ENCODE measurements at places on chromosomes 2 and 18.

GRCh38 chr18:42534313-42534712 lies 579.3 kb downstream of the PIK3C3 start:
- no peak for DNase-seq

GRCh38 chr2:216559625-216560156 lies 61.0 kb downstream of the RPL37A start:
- no peak for DNase-seq

DNA sequence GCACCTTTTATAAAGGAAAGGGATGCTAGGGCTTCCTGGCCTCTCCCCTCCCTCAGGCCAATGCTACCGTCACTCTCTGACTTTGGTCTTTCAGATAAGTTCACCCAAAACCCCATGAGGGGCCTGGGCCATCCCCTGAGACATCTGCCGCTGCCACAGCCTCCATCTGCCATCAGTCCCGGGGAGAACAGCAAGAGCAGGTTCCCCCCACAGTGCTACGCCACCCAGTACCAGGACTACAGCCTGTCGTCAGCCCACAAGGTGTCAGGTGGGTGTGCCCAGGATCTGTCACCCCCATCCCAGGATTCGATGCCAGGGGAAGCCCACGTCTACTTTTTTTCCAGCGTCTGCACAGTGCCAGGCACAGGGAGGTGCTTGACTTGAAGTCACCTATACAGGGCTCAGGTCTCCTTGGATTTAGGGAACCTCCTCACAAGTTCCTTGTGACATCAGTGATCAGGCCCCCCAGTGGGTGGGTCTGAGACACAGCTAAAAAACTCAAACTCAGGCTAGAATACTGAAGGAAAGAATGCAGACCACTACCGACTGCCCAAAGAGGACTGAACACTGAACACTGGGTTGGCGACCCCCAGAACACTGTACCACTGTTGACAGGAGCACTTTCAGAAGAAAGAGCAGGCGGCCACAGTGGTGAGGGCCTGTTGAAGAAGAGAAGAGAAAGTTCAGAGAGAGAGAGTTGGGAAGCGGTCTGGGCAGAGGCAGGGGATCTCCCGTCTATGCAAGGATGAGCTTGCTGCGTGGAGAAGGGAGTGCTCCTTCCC lies 85.3 kb downstream of the EPAS1 start:
- no peak for DNase-seq

DNA sequence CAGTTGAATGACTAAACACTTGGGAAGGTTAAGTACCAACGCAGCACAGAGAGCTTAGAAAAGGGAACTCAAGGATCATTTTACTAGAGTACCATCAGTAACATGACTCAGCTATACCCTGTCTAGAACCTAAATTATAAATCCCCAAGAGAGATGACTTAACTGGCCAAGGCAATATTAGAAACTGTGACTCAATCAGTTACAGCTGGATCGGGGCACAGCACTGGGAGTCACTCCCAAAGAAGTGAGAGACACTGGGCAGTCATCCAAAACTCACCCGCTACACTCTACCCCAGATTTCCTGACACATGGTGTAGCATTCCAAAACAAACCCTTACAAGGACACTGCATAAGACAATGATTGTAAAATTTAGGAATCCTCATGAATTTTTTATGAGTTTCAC lies 17.7 kb downstream of the IWS1 start:
- peak; percentile 41 for DNase-seq

GRCh38 chr2:64685430-64685829 lies 31.7 kb upstream of the SERTAD2 start:
- DNase-seq, result no peak

- DNase-seq, result no peak
Observed at GRCh38 chr2:236939721-236940231, 145.9 kb upstream of the COPS8 start.

- DNase-seq, result no peak
Observed at GRCh38 chr2:7020059-7020458, 102.8 kb downstream of the RNF144A start.

DNA sequence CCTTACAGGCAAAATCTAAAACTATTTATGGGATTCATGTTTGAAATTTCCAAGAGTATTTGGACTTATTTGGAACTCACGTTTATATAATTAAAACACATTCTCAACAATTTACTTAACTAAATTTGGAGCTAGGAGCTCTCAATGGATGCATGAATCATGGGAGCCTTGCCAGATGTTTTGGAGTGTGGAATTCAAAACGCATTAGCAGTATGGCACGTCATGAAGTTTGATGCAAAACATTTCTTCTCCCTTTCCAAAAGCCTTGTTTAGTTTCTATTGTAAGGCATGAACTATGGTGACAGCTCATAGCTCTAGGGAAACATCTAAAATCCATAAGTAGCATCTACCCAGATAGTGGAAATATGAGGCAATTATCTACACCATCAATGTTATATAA lies 701.6 kb downstream of the SATB2 start:
- DNase-seq, result no peak

DNA sequence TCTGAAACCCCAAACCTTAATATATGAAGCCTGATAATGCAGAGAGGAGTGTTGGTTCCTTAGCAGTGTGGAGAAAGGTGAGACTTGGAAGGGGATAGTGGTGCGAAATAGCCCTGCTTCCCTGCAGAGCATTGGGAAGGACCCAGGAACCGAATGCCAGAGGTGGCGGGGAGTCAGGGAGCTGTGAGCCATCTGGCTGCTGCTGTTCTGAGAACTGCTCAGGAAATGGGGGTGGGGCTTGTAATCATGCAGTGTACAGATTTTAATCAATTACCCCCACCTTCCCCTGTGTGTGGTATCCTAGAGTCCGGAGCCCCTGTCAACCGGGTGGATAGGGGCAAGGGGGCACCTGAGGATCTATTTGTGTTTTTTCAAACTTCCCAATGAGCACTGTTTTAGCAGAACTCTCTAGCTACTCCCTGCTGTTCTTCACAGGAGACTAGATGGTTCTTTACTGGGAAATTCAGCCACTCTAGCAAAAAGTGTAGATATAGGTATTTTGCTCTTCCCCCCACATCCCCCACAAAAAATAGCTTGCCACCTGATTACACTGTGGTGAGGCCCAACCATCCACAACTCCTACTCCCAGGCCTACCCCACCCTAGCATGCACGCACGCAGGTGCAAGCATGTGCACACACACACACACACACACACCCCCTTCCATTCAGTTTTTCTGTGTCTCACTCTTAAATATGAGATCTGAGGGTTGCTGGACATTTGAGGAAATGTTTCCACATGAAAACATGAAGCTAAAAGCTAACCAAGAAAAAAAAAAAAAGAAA lies 30.1 kb upstream of the MBOAT2 start:
- DNase-seq, result no peak

DNA sequence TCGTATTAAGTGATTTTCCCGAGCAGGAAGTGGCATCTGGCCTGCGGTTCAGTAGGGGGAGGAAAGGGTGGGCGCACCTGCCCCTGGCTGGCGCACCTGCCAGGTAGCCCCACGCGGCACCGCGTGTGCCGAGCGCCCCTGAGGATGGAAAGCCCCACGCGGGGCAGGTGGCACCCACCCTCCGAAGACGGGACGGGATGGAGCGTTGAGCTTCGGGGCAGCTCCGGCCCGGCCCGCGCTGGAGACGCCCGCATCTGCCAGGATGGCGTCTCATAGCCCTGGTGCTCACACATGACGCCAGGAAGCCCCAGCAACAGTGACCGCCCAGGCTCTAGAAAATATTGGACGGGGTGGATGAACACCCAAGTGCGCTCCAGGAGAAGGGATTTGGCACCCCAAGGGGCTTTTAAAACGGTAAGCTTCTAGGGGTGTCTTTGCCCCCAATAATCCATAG lies 2.5 kb upstream of the NFATC1 start:
- DNase-seq, result no peak

DNA sequence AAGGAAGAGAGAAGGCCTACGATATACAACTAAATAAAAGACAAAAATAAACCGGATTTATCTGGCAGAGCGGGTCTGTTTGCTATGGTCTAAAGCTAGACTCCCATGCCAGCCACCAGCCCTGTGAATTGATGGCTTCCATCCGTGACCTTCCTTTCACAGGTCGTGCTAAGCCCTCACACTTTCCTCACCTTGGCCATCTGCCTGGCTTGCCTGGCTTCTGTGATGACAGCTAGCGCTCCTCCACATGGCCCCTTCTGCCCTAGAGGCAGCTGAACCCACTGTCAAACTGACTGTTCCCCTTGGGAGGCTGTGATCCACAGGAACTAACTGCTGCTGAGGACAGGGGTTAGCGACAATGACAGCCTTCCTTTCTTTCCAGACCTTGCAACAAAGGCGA lies 32.5 kb downstream of the GAREM1 start:
- no peak for DNase-seq

DNA sequence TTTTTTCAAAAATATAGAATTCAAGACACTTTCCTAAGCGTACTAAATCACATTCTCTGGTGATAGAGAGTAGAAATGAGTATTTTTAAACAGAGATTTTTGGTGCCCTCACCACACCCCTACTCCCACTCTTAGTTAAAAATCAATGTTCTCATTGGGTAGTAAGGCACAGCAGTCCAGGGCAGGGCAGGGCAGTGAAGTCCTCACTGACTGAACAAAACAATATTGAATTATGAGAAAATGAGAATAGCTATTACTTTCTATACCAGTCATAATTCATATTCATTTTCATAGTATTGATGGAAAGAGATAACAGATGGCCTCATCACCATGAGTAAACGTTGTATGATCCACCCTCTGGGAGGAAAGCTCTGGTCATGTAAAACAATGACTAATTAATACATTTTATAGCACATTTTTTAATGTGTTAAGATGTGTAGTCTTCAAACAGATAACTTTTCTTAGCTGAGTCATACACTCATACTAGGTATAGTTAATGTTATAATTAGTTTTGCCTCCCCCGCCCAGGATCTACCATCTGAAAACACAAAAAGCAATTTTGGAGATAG lies 686.1 kb downstream of the KCNJ3 start:
- DNase-seq, result no peak

All from HL-60 (cell line).